Bronchial epithelial cell (primary cell): ENCODE measurements at places on chromosomes 3 and 15.
A peak's percentile ranks its signal among the peaks of the same experiment; 100 is the strongest.

DNA sequence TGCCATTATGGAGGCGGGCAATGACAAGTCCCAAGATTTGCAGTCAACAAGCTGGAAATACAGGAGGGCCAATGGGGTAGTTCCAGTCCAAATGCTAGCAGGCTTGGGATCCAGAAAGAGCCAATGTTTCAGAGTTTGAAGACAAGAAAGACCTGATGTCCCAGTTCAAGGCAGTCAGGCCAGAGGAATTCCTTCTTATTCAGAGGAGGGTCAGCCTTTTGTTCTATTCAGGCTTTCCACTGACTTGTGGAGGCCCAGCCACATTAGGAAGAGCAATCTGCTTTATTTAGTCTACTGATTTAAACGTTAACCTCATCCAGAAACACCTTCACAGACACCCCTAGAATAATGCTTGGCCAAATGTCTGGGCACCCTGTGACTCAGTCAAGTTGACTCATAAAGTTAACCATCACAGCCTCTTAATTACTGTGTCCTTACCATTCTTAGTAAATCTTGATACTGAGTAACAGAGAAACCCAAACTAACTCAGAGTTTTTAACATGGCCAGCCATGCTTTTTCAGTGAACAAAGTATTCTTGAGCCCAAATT is 50.9 kb upstream of the NPHP3 start:
- DNase-seq = peak; percentile 22

GRCh38 chr3:8662594-8662993 is 18.0 kb upstream of the SSUH2 start:
- no peak for DNase-seq

GRCh38 chr15:91980502-91981267 is 127.2 kb downstream of the SLCO3A1 start:
- no peak for DNase-seq

DNA sequence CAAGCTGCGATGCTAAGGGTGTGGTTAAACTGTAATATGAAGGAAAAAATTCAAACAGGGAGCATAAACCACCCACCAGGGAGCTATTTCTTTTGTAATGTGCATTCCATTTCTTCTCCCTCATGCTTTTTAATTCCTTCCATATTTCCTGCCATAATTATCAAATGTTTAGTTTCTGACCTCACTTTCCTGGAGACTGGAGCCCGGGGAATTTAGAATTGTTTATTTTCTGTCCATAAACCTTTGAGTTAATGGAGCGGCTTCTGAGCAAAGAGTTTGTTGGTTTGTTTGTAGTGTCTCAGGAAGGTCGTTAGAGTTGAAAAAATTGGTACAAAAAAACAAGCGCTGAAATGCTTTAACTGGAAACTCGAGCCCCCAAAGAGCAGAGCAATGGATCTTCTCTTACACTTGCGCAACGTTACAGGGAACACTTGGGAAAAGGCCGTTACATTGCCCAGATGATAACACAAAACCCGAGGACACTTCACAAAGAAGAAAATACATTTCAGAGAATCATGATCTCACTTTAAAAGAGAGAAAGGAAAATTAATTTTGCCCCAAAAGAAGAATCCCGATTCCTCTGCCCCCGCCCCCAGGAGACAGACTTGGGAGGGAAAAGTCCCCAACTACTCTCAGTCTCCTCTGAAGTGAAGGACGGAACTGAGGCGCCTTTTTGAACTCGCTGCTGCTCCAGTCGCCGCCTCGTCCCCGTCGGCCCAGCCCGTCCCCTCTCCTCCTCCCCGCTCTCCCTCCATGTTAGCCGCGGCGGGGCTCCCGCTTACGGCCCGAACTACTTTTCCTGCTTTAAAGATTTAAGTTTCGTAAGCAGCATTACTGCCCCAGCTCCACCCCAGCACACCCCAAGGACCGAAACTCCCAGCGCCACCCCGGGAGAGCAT is 842 bp downstream of the FSTL1 start:
- DNase-seq = no peak

DNA sequence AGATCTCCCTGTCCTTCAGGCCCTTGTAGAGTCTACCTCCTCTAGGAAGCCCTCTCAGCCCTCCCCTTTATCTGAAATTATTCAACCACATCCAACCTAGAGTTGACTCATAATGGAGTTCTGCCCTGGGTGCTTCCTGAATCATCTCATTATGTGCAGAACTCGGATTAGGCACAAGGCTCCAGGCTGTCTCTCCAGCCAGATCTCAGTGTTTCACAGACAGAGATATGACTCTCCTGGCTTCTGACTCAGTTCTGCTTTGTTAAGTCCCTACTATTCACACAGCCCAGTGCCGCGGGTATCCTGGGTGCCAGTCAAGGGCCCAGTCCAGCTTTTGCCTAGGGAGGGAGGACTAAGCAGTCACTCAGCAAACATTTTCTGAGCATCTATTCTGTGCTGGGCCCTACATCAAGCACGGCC is 9.3 kb downstream of the STRA6 start:
- DNase-seq = peak; percentile 99

DNA sequence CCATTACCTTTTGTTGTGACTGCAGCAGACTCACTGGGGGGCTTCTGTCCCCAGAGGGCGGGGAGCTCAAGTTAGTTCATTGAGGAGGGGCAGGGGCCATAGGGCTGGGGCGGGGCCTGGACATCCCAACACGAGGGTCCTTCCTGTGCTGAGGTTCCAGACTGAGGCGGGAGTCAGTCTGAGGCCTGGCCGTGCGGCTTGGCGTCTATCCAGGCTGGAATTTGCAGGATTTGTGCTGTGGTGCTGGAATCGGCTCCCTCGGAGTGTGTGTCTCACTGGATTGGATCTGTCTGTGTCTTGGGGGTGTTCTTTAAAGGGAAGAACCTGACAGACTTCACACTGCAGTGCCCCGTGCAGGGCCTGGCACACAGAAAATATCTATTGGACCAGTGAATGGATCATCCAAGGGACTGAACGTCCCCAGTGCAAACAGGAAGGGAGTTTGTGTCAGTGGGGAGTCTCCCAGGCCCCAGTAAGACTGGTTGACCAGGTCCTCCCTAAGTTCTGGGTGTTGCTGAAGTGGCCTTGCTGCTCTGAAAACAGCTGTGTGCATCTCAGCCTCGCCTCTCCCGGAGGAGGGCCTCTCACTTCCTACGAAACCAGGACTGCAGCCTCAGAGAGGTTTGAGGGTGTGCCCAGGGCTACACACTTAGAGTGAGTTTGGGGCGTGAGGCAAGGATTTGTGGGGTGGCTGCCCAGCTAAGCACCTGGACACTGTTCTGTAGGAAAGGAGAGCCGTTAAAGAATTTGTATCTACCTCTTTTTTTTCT is 26.1 kb downstream of the GOLGA6L2 start:
- DNase-seq = no peak

- DNase-seq = peak; percentile 84
Observed at GRCh38 chr3:110995461-110996231, 76.0 kb upstream of the NECTIN3 start.

DNA sequence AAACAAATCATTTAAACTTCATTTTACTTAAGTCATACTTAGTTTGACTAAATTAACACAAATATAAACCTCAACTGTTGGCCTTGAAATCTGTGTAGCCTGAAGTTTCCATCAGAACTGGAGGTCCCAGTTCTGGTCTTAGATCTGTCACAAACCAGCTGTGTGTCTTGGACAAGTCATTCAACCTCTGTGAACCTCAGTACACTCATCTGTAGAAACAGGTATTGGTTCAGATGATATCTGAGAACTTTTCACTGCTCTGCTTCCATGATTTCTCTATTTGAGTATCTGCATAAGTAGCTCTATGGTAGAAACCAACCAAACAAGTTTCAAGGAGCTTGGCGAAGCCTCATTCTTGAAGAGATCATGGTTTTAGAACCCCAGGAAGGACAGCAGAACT is 60.4 kb upstream of the SLC2A2 start:
- no peak for DNase-seq

DNA sequence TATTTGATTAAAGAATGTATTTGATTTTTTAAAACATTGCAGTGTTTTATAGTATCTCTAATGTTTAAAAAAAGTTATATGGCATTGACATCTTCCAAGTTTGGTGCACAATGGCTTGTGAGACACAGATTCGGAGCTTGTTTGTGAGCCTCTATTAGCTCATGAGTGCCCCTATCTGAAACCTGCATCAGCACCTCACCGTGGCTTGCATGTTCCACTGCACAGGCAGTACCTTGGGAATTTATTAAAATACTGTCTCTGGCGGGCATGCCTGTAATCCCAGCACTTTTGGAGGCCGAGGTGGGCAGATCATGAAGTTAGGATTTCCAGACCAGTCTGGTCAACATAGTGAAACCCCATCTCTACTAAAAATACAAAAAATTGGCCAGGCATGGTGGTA is 6.8 kb upstream of the RTP2 start:
- no peak for DNase-seq

- no peak for DNase-seq
Observed at GRCh38 chr3:178367817-178368617, 168.2 kb upstream of the KCNMB2 start.

DNA sequence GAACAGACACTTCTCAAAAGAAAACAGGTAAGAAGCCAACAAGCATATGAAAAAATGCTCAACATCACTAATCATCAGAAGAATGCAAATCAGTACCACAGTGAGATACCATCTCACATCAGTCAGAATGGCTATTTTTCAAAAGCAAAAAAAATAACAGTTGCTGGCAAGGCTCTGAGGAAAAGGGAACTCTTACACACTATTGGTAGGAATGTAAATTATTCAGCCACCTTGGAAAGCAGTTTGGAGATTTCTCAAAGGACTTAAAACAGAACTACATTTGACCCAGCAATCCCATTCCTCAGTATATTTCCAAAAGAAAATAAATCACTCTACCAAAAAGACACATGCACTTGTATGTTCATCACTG is 95.6 kb downstream of the APBA2 start:
- no peak for DNase-seq

- no peak for DNase-seq
Observed at GRCh38 chr3:14343338-14344112, 58.9 kb upstream of the SLC6A6 start.

GRCh38 chr15:84736375-84736774 is 12.0 kb upstream of the ZNF592 start:
- DNase-seq = no peak

GRCh38 chr3:58720526-58720925 is 54.0 kb upstream of the FAM3D start:
- no peak for DNase-seq

DNA sequence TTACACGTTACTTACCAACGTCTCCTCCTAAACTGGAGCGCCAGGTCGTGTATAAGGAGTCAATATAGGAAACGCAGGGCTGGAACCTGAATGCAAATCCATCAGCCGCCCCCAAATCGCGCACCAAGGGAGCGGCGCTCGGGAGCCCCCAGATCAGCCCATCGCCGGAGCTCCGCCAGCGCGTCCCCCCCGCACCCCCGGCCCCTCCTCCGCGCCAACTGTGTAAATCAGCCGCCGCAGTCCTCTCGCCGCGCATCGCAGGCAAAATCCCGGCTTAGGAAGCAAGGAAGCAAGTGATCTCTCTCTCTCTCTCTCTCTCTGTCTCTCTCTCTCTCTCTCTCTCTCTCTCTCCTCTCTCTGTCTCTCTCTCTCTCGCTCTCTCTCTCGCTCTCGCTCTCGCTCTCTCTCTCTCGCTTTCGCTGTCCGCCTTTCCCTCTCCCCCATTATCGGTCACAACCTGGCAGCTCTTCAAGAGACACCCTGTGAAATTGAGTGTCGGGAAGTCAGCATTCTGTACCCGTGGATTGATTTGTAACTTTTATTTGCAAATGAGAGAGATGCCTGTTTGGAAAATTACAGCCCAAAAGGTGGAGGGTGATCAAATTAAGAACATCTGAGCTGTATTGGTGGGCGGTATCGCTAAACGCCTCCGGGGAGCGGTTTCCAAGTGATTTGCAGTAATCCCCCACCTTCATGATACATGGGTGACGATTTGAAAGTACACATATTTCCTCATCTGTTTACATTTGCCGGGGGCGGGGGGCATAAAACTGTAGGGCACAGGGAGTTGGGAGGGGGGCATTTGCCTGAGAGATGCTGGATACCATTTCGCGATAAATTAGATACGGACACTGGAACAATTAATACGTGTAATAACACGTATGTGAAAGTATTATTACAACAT is 645 bp upstream of the SLITRK3 start:
- DNase-seq = no peak

DNA sequence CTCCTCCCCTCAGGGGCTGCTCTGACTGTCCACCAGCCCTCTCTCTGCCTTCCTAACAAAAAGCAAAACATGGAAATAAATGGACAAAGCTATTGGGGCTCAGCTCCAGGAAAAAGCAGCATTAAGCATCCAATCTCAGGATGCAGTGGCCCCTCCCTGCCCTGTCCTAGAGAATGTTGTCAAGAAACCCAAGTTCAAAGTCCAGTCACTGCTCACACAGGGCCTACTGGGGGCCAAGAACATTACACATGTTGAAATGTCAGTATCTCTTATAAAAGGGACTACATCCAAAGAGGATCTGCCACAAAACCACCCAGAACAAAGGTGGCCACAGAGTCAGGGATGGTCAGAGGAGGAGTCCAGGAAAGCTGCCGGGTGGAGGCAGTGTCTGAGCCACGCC is 7.6 kb upstream of the GRIP2 start:
- no peak for DNase-seq

- DNase-seq = peak; percentile 66
Observed at GRCh38 chr3:16828815-16829214, 55.9 kb upstream of the PLCL2 start.

DNA sequence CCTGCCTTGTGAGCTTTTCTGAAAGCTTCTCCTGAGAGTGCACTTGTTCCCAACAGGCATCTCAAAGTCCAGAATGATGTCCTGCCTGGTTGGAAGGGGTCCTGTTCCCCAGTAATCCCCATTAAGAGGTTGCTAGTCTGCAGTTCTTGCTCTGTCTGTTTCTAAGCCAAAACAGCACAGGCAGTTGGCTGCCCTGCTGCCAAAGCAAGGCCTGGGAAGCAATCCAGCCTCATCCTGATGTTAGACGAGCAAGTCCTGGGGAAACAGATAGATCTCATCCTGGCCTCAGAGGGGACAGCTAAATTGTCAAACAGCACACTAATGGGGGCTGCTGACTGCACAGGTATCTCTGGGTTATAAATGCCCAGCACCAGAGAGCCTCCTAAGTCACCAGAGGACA is 198.0 kb downstream of the EPHB1 start:
- DNase-seq = no peak

DNA sequence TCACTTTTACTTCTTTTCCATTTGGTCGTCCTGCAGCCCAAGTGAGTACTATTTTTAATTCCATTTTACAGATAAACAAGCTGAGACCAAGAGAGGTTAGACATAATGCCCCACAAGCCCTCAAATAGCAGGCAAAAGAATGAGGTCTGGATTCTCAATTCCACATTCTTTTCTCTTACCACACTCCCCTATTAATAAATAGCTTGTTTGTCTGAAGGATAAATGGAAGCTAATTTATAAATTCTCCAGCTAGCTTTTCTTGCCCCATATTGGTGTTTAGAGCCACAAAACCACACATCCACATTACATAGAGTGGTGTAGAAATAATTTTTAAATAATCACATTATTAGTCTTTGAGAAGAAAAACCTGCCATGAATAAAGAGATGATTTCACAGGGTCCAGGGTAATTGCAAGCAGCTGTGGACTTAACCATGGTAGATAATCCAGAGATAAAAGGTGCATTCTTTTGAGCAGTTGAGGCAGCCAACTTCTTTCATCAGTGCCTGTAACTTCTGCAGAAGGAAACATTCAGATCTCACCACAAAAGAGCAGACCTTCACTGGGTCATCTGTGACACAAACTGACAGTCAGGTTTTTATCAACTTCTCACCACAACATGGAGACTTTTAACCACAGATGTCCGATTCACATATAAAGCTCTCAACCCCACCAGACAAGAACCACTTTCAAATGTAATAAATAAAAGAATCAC is 313.4 kb upstream of the STT3B start:
- no peak for DNase-seq
